ENCODE measurements at places on chromosomes 1 and 21.

GRCh38 chr1:19582318-19582717, 61.8 kb upstream of the NBL1 start:
- peak; percentile 69 for DNase-seq

DNA sequence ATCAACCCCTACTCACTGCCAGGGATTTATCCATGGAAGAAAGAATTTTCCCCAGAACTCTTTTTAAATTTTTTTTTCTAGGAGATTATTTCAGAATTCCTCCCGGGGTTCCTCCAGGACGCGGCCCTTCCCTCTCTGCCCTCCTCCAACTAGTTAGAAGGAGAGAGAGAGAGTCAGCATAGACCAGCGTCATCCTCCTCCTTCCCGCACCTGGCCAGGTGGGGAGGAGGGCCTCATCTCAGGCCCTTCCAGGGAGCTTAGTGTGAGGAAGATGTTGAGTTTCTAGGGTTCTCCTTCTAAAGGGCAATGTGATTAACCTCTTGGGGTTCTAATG, 63.6 kb downstream of the CDK18 start:
- DNase-seq: no peak

DNA sequence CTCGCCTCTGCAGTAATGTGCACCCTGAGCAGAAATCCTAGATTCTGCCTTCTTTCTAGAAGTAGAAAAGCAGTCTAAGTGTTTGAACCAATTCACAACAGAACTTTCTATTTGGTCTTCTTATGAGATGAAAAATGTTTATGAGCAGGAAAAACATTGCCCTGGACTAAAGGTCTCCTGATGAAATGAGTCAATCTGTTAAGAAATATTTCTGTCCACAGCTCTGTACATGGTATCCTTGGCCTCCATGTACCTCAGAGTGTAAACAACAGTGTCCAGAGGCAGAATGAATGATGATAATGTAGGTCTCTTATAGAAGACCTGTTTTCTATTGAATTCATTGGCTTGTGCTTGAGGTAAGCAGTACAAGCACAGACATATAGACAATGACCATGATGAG, 6.2 kb upstream of the APCS start:
- no peak for DNase-seq

- no peak for DNase-seq
Measured at GRCh38 chr1:20708891-20709290, 8.9 kb downstream of the KIF17 start.

DNA sequence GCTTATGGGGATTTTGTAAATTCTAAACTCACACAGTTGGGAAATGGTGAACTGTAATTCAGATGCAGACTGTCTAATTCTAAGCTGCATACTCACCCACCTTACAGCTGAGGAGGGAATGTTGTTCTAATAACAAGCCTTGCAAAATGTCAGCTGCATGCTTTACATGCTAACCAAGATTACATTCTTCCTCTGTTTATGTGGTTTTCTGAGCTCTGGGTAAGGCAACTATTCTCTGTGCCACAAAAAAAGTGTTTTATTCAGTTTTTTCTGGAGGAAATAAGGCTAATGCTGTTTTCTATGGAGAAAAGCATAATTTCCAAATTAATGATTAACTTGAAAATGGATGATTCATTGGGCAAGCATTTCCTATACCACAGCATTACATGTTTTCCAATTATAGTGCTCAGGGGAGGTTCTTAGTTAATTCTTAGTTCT, 64.9 kb downstream of the RGS13 start:
- no peak for DNase-seq

- DNase-seq: no peak
Measured at GRCh38 chr1:7405844-7406500, 365.1 kb upstream of the VAMP3 start.

GRCh38 chr1:32023351-32023750, 9.7 kb downstream of the KHDRBS1 start:
- no peak for DNase-seq

DNA sequence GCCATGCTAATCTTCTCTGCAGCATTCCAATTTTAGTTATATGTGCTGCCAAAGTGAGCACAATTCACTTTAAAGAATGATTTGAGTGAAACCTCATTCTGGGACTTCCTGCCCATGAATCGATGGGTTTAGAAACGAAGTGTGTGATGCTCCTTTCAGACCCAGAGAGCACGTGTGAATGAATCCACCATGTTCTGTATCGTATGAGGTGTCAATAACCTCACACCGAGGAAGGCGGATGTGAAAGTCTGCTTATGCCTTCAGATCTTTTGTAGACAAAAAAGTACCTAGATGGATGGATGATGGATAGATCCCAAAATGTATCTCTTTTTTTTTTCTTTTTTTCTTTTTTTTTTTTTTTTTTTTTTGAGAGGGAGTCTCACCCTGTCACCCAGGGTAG, 13.8 kb downstream of the UBASH3A start:
- no peak for DNase-seq

DNA sequence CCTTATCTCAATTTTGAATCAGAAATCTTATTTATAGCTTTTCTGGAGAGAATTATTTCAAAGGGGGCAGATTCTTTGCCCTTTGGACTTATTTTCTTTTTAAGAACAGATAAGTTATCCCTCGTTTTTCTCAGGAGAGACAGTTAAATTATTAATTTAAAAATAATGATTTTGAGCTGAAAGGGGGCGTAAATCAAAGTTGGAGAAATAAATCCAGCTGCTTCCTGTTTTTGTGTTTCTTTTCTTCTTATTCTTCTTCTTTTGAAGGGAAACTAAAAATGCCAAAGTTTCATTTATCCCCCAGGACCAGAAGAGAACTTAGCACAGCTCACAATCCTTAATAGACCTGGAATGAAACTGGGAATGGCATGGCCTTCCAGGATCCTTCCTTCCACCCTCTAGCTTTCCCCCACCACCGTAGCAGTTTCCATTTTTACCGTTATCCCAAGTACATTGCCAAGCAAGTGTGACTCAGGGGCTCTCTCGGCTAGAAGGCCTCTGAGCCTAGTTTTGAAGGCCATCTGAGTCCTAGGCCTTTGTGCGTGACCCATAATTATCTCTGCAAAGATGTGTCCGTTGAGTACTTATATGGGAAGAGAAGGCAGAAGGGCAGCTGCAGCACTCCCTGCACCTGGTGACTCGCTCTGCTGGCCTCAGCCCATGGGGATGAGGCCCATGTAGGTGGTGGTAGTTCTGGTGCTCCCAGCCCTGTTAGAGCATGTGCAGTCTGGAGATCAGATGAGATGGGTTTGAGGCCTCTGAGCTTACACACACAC, 181.7 kb downstream of the ROR1 start:
- no peak for DNase-seq

DNA sequence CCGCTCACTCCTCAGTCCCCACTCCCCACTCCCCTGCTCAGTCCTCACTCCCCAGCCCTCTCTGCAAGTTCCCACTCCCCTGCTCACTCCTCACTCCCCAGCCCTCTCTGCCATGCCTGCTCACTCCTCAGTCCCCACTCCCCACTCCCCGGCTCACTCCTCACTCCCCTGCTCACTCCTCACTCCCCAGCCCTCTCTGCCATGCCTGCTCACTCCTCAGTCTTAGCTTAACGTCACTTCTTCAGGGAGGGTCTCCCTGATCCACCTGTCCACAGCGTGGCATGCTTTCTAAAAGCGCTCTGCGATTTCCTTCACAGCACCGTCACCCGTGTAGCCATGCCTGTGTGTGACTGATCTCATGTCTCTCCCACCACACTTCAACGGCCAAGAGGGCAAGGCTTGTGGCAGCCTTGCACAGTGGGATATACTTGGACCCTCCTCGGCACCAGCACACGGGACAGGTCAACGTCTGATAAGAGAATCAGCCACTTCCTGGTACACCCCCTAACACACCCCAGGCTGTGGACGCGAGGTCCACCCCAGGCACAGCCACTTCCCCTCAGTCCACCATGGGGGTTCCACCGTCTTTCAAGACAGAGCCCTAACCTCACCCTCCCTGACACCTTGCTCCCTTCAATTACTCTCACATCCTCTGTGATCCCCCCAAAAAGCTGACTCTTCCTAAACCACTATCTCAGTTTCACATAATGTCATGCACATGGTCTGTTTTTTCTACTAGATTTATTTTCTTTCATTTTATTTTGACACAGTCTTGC, 14.0 kb downstream of the PRDM15 start:
- no peak for DNase-seq

- peak; percentile 91 for DNase-seq
Measured at GRCh38 chr1:234963180-234963903, 165.3 kb downstream of the TOMM20 start.

DNA sequence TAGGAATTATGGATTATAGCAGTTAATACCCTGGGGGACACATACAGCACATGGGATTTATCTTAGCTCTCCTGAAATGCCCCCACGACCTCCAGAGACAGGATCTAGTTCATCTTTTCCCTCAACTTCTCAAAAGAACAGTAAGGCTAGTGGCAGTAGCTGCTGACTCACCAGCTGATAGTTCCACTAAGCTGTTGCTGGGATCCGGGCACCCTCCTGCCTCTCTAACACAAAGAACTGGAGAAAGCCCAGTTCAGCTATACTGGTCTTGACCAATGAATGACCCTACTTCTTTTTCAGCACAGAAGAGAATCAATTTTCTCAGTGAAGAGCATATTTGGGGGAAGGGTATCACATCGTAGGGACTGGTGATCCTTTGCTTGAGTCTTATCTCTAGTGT, 84.1 kb downstream of the PGBD5 start:
- no peak for DNase-seq

GRCh38 chr1:240343966-240344365, 252.3 kb downstream of the FMN2 start:
- DNase-seq: no peak

DNA sequence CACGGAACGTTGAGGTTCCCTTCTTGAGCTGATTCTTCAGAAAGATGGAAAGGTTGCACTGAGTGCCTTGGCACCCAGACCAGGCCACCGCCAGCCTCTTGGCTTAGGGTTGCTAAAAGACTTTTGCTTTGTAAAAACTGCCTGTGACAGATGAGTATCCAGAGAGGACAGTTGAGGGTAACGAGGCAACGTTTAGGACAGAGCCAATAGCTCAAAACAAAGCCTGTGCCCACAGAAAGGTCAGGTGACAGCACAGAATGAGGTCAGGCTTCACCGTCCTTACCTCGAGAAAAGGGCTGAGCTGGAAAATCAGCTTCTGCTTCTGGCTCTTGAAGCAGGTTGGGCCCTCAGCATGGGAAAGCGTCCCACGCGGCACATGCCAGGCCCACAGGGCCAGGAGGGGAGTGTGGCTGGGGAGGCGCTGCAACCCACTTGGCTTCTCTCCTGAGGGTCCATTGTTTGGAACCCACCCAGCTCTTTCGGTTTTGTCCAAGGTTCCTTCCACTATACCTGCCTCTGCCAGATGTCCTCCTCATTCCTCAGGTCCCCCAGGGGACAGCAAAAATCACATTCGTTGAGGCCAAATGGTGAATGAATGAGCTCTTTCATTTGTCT, 55.5 kb downstream of the SCCPDH start:
- no peak for DNase-seq

GRCh38 chr1:92118826-92119225, 38.7 kb downstream of the BTBD8 start:
- DNase-seq: no peak

GRCh38 chr1:30923597-30923996, 15.0 kb upstream of the SDC3 start:
- no peak for DNase-seq

- no peak for DNase-seq
Measured at GRCh38 chr1:114224196-114224907, 70.7 kb upstream of the SYT6 start.

DNA sequence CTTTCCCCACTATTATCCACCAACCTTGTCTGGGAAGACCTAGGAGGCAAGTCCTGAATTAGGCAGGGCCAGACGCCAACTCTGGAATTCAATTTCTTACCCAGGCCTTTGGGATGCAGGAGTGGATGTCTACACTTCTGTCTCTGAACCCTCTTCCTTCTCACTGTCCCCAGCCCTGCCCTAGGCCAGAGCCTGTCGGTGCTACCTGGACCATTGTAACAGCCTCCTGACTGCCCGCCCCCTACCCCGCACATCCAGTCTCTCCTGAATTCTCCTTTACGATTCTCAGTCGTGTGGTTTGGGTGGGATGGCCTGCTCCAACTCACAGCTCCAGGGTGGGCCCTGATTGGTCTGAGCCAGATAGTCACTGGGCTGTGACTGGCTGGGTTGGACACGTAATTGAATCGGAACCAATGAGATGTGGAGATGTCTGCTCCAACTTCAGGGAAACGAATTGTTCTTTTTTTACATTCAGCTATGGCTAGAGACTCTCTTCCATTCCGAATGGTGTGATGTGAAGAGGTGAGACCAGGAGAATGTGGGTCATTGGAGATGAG, 304.6 kb downstream of the PTPRU start:
- DNase-seq: no peak

GRCh38 chr1:232033285-232033684, 406.7 kb downstream of the DISC1 start:
- no peak for DNase-seq

- DNase-seq: no peak
Measured at GRCh38 chr1:236311040-236311439, 29.3 kb upstream of the ERO1B start.

- no peak for DNase-seq
Measured at GRCh38 chr21:34020983-34021553, 52.3 kb upstream of the MRPS6 start.

GRCh38 chr1:170680428-170680827, 16.5 kb downstream of the PRRX1 start:
- DNase-seq: no peak

GRCh38 chr21:40244981-40245380, 377.7 kb downstream of the PCP4 start:
- no peak for DNase-seq

GRCh38 chr1:36520056-36520455, 37.3 kb upstream of the CSF3R start:
- no peak for DNase-seq

DNA sequence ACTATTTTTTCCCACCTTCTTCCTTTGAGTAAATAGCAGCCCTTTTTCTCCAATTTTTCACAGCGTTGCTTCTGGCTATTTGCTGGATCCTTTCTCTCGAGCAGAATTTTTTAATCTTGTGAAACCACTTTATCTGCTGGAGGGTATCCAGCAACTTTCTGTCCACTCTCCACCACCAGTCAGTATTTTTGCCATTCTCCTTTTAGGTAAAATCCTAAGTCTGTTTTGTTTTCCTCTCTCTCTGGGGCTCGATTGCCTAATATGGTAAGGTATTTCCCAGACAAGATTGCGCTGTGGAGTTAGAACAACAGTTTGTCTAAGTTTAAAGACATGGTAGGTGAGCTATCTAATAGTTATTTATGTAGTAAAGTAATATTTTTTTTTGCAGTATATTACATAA, 156.9 kb downstream of the PPP1R12B start:
- no peak for DNase-seq

All from breast epithelium (tissue), 4 donors.